ENCODE measurements at places on chromosomes 12 and 14.

- DNase-seq = no peak
These were observed 59.0 kb downstream of the RPS29 start for GRCh38 chr14:49527221-49527620.

DNA sequence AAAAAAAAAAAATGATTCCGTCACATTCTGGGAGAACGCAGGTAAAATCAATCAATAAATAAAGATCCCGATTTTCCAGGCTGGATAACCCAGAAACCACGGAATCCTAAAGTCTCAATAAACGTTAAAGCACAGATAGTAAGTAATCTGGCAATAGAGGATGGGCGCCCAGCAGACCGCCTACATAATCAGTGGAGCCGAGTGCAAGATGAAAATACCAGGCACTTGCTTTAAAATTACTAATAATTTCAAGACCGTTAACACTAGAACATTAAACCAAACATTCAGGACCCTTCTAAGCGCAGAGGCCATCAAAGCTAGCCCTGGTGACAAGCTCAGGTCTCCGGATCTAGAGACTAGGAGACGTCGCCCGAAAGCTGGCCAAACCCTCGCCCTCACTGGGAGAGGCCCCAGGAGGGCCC lies 1.2 kb upstream of the DCAF11 start:
- DNase-seq = no peak

DNA sequence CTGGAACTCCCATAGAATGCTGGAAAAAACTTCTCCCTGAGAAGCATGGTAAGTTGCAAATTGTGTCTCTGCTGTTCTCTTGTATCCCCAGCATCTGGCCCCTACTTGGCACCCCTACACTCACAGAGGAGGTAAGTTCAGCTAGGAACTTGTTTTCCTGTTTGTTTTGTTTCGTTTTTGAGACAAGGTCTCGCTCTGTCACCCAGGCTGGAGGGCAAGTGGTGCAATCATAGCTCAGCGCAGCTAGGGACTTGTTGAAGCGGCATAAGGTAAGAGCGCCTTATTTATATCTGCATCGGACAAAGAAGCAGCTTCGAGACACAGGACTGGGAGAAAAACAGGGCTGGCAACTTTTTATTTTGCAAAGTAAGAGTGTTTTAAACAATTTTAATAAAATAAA lies 18.5 kb upstream of the ANO2 start:
- DNase-seq = no peak

- no peak for DNase-seq
These were observed 5.5 kb upstream of the SCARB1 start for GRCh38 chr12:124869059-124869665.

DNA sequence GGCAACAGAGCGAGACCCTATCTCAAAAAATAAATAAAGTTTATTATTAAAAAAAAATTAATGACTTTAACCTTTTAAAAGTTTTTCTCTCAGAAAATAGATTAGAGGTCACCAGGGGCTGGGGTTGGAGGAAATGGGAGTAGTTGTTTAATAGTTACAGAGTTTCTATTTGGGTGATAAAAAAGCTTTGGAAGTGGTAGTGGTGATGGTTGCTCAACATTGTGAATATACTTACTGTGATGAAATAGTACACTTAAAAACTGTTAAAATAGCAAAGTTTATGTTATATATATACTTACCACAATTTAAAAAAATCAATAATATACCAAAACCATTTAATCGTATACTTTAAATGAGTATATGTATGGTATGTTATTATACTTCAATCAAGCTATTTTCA lies 59.6 kb downstream of the ARL6IP4 start:
- no peak for DNase-seq

Data from CD4-positive, alpha-beta T cell treated with Interleukin-4 for 4 hours (primary cell).